Glomerular endothelial cell (primary cell): ENCODE measurements at places on chromosomes 6 and 20.
A peak's percentile ranks its signal among the peaks of the same experiment; 100 is the strongest.

- DNase-seq: no peak
These were observed 3.3 kb downstream of the APCDD1L start for GRCh38 chr20:58511861-58512260.

DNA sequence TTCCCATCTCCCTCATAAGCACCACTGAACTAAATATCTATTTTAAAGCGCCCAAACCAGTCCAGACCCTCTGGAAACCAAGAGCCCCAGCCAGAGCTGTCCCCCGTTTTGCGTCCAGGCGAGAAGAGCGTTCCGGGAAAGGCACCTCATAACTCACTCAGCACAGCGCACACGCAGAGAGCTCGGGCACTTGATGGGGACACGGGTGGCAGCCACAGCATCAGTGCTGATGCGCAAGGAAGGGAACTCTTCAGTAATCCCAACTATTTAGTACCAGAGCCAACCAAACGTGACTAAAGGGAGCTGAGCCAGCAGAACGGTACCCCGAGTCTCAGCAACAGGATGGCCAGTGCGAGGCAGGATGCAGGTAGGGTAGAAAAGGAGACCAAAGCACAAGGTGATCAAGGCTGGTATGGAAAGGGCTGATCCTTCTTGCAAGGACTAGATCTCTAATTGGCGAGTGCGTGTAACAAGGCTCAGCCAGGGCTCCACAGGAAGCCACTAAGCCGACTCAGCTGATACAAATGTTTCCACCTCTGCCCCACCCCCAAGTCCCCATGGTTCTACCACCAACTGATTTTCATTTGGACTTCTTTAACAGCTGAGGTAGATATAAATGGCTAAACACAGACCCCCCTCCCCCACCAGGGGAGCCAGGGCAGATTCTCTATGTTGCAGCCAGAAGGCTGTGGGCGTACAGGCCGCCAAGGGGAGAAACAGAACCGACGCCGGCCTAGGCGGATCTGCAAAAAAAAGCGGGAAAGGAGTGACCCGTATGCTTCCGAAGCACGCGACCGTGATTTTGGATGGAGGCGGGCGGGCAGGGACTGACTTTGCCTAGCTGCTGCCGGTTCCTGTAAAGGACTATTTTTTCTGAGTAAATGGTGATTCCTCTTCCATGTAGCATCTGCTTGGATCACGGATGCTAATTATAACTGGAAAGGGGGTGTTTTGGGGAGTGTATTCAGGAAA is 183.5 kb upstream of the COL21A1 start:
- DNase-seq: no peak

GRCh38 chr20:51934301-51935002 is 132.1 kb upstream of the SALL4 start:
- DNase-seq: no peak

DNA sequence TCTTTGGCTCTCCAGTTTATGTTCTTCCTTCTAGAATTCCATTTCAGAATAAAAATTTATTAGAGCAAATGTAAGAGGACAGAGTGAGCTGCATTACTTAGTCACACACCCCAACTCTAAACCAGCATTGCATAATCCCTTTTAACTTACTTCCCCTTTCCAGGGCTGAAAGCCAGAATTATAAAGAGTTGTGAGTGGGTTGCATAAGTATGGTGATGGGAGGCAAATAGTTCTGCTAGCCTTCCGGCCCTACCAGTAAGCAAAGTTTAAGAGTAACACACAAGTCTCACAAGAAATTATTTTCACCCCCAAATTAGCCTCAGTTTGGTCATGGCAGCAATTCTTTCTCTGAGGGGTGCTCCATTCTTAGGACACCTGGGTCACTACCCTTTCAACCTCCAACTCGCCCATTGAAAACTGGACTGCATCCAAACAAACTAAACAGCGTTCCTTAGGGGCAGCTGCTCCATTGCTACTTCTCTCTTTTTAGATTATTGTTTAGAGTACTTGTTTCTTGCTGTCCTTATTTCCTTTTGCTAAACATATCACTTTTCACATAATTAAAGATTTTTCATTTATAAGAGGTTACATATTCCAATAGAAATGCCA is 1.6 kb downstream of the KIAA0408 start:
- DNase-seq: no peak

- DNase-seq: no peak
These were observed 73.3 kb upstream of the LYRM2 start for GRCh38 chr6:89711801-89712200.

DNA sequence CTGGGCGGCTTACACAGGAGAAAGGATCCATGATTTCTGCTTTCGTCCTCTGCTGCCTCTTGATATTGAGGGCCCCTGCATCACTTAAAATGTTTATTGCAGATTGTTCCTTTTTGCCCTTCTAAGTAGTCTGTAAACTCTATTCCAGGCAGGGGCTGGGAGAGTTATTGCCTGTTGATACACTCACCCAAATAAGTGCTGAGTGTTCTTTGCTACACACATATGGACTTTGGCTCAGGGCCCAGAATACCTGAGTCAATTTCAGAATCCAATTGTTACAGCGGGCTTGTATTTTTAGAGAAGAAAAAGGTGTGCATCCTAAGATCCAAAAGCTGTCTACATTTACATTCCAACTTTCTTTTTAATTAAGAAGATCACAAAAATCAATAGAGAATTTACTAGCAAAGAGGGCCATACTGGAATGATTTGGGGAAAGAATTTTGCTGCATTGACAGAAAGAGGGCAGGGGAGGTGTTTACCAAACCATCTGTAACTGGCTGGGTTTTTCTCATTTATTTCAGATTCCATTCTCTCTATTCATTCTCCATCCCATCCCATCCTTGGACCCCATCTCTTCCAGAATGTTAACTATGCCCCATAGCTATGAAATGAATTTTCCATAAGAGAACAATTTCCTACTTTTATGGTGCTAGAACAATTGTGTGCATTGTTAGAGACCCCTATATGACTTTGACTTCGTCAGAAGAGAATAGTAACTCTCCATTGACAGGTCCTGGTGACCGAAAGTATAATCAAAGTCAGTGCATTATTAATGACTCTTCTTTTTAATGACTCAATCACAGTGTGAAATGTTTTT is 959.9 kb upstream of the FLRT3 start:
- DNase-seq: no peak

GRCh38 chr6:121354764-121355163 is 20.5 kb upstream of the TBC1D32 start:
- no peak for DNase-seq

GRCh38 chr6:17096096-17096495 is 5.8 kb upstream of the STMND1 start:
- no peak for DNase-seq

GRCh38 chr6:50913105-50913770 is 94.6 kb downstream of the TFAP2B start:
- DNase-seq: no peak

DNA sequence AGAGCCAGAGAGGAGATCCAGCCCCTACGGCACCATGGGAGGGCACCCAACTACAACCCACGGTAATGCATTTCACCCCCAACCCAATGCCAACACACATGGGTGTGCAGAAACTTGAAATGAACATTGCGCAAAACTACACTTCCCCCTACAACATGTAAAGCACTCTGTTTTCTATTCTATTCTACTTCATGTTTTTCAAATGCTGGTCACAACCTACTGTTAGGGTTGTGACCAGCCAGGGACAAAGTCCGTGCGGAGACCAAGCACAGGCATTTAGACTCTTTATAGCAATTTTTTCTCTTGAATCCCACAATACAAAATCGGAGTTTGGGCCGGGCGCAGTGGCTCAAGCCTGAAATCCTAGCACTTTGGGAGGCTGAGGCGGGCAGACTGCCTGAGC is 90.6 kb downstream of the MRPL14 start:
- no peak for DNase-seq

DNA sequence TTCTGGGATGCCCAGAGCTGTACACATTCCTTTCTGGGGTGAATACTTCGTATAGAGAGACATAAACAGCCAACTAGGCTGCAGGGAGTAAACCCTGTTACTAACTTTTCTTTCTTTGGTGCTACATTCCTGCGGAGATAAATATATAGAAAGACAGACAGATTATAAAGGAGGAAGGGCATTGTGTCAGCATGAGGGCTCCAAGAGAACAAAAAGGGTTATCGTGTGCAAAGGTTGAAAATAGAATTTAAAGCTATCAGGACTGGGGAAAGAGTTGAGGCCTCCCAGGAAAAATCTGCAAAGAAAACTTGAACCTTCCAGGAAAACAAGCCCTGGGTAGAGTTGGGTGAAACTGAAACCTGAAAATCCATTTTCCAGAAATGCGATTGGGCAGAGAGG is 68.0 kb downstream of the TMEM170B start:
- no peak for DNase-seq

- DNase-seq: no peak
These were observed 447 bp downstream of the MCM3 start for GRCh38 chr6:52284131-52284459.

- DNase-seq: no peak
These were observed 265.3 kb downstream of the UST start for GRCh38 chr6:149012040-149012545.

- no peak for DNase-seq
These were observed 122.0 kb downstream of the PLEKHG1 start for GRCh38 chr6:150721418-150722266.

GRCh38 chr6:72740135-72740534 is 118.3 kb downstream of the KCNQ5 start:
- no peak for DNase-seq

GRCh38 chr6:101352316-101352715 is 41.2 kb upstream of the GRIK2 start:
- DNase-seq: no peak

GRCh38 chr6:12911427-12911826 is 194.9 kb downstream of the PHACTR1 start:
- DNase-seq: peak; percentile 34

DNA sequence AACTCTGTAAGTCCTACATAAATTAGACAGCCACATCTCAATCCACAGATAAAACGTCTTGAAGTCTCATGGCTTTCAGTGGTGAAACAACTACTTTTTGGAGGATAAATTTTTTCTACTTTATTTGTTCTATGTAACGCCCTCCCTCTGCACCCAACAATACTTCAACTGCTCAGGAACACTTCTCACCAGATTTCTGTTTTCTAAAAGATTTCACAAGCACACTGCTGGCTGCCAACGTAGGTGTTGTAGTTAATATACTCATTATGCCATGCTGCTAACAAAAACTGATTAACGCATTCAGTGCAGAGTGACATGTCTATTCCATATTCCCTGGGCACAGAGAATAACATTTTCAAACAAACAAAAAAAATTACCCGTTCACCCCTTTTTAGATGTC is 10.2 kb downstream of the USP49 start:
- no peak for DNase-seq

DNA sequence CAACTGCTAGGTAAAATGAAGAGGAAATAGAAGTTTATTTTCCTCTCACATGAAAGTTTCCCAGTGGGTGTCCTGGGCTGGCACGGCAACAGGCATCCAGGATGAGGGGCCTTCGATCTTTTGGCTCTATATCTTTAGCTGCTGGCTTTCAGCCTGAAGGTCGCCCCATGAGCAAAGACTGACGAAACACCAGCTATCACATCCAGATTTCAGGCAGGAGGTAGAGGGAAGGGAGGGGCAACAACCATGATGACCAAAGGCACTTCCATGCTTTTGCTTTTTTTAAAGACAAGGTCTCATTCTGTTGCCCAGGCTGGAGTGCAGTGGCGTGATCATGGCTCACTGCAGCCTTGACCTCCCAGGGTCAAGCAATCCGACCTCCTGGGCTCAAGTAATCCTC is 387.9 kb downstream of the RNGTT start:
- DNase-seq: no peak

GRCh38 chr20:2576317-2576727 is 39.9 kb downstream of the TMC2 start:
- no peak for DNase-seq

- no peak for DNase-seq
These were observed 203.4 kb upstream of the RIN2 start for GRCh38 chr20:19554666-19555065.

DNA sequence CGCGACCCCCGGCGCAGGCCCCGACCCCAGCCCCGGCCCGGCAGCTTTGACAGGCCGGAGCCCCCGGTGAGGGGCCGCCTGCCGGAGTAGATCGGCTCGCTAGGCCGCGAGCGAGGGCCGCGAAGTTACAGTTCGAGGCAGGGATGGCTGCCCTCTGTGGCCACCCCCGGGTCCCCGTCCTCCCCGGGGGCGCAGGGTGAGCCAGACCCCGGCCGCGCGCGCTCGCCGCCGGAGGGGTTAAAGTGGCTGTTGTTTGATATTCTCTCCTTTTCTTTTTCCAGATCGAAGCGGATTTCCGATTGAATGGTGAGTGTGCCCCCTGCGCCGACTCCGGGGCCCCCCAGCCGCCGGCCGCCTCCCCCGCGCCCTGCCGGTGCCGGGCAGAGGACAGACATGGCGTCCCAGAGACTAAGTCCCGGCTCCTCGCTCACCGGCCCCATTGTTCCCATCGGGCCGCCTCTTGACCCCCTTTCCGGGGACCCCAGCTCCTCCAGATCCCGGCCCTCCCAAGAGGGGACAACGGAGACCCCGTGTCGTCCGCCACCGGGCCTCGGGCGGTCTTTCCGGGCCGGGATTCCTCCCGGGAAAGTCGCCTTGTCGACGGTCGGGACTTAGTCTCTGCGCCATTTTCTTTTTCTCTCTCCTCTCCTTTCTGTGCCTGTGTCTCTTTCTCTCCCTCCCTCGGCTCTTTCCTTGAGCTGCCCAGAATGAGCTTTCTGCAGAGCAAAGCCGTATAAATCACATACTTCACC is 704 bp downstream of the TOP1 start:
- DNase-seq: no peak

- peak; percentile 51 for DNase-seq
These were observed 64.9 kb upstream of the ARHGAP18 start for GRCh38 chr6:129774697-129775447.

DNA sequence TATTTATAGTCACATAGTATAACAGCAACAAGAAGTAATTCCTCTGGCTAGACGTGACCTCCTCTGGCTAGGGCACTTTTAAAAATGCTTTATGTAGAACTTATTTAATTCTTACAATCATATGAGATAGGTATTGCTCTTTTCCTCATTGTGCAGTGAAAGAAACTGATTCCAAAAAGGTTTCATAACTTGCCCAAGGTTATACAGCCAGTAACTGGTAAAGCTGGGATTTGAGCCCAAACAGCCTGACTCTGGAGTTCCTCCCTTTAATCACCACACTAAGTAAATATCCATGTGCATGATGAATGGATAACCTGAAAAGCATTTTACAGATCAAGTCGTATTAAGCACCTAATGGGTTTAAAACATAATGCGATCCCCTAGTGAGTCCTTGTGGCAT is 214.6 kb downstream of the PRL start:
- no peak for DNase-seq

- DNase-seq: no peak
These were observed 75.7 kb upstream of the SNX9 start for GRCh38 chr6:157747370-157747769.

DNA sequence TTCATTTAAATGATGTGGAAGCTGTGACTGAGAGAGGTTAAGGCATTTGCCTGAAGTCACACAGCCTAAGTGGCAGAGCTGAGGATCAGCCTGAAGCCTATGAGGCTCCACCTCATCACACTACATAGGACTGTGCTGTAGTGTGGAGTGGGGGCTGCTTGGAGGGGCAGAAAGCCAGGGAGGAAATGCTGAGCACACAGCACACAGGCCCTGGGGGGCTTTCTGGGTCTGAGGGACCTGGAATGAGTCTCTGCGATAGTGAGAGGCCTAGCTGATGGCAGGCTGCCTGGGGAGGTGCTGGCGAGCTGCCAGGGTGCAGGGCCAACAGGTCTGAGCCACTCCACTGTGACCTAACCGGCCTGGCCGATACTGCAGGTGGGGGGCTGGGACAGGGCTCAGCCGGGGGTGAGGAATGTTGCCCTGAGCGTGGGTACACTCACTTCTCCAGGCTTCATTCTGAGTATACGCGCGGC is 2.2 kb upstream of the ARHGAP40 start:
- DNase-seq: no peak

GRCh38 chr6:145809211-145809610 is 5.4 kb downstream of the FBXO30 start:
- DNase-seq: no peak
